Kidney epithelial cell (primary cell): ENCODE measurements at places on chromosomes 1 and 21. TPM values are rescaled to one million over a fixed set of nuclear protein-coding genes. Genes with fewer than 3 reads are reported as not detected.
A peak's percentile ranks its signal among the peaks of the same experiment; 100 is the strongest.

DNA sequence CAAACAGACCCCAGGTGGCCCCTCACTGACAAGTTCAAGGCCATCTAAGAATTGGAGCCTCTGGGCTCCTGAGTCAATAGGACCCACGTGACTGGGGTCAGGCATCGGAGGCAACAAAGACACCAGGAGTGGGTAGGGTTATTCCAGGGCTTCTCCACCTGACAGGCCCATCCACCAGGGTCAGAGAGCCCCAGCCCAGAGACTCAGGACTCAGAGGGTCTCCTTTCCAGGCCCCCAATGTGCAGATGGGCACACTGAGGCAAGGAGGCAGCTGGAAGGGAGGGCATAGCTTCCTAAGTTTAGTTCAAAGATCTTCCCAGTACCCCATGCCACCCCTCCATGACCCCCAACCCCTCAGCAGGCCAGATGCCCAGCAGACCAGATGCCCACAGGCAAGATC is 388.6 kb downstream of the MATN1 start:
- DNase-seq, result no peak

GRCh38 chr1:92759361-92759760 is 25.5 kb downstream of the EVI5 start:
- no peak for DNase-seq

DNA sequence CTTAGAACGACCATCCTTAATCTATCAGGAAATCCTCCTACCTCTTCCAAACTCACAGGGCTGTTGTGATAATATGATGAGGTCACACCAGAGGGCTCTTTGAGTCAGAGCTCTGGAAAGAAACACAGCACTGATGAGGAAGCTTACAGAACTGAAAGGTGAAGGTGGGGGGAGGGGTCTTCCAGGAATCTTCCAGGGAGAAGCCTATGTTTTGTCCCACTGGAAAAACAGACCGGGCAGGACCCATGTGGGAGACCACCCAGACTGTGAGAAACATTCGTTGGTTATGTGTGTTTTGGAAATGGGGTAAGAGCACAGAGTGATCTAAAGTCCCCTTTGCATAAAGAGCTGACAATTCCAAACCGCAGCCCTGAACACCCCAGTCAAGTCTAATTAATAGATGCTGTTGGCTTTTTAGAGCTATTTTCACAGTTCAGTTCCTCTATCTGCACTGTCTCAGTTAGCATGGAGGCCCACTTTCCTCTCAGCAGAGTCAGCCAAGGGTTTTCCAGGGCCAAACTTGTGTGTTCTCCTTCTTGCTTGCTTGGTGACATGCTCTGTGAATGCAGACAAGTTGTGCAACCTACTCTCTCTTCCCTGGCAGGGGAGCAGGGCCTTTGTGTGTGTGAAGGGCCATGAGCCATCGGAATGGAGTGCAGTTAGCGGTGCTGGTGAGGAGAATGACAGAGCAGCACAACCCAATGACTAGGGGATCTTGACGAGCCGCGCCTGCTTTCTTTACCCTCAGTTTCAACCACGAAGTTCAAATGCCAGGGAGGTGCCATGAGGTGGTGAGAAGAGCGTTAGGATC is 12.3 kb downstream of the PHLDA3 start:
- peak; percentile 91 for DNase-seq

DNA sequence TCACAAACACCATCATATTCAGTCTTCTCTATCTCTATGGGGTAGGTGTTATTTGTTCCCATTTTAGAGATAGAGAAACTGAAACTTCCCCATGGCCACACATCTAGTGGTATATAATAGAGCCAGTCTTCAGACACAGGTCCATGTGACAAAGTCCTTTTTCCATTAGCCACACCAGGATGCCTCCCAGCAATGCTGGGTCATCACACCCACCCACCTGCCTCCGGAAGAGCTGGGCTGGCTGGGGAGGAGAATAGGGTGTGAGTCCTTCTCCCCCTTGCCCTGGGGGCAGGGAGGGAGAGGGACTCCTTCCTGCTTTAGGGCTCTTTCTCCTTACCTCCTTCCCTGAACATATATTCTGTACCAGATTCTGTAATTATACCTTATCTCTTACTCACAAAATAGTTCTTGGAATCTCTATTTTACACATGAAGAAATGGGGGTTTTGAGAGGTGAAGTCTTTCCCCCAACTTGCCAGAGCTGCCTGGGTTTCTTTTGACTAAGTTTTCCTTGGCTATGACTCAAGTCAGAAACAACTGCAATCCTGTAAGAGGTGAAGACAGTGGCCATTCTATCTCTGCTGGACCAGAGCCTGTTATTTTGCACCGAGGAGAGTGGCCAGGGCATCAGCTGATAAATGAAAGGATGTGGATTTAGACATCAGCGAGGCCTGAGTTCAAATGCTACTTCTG is 30.0 kb downstream of the SOX13 start:
- no peak for DNase-seq

DNA sequence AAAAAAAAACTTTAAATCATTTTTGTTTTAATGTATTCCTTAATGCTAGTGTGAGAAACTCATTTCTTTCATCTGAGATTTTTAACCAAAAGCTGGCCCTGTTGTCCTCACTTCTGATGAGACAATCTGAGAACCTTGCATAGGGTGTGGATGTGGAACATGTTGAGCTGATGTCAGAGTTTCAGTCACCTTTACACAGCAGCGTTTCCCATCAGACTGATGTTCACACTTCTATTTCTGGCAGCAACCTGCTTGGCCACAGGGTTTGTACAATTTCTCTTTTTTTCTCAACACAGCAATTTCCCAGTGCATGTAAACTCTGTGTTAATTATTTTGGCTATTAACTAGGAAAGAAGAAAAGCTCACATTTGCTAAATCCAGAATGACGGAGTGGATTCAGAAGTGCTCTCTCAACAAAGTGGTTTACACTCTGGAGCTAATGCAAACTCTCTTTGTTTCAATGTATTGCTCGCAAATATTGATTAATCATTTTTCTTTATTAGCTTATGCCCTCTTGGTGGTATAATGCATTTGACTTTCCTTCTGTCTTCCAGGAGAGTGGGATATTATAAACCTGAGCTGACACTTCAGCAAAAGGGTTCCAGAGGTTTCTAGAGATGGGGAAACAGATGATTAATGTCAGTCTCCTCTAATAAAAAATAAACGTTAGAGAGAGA is 70.5 kb upstream of the HSPA13 start:
- DNase-seq, result no peak

DNA sequence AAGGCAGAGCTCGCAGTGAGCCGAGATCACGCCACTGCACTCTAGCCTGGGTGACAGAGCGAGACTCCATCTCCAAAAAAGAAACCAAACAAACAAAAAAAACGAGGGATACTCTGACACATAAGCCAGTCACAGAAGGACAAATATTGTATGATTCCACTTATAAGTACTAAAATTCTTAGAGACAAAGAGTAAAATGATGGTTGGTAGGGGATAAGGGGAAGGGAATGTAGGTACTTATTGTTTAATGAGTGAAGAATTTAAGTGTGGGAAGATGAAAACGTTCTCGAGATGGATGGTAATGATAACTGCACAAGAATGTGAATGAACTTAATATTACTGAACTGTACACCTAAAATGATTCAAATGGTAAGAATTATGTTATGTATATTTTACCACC is 66.7 kb upstream of the GUCA2A start:
- DNase-seq, result no peak

DNA sequence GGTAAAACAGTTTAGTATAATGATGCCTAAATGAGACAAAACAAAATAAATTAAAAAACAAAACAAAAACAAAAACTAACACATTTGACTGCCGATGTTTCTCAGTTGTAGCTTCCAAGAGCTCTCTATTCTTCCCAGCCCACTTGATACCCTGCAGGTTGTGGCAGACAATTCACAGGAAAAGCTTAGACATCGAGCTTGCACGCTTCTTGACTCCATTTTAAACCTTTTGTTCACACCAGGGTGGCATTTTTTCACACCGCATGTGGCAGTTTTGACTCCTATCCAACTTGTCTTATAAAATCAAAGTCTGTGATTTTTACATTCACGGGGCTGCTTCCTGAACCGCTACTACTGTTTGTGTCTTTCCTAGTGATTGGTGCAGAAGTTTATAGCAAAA is 575.9 kb downstream of the USP25 start:
- no peak for DNase-seq

DNA sequence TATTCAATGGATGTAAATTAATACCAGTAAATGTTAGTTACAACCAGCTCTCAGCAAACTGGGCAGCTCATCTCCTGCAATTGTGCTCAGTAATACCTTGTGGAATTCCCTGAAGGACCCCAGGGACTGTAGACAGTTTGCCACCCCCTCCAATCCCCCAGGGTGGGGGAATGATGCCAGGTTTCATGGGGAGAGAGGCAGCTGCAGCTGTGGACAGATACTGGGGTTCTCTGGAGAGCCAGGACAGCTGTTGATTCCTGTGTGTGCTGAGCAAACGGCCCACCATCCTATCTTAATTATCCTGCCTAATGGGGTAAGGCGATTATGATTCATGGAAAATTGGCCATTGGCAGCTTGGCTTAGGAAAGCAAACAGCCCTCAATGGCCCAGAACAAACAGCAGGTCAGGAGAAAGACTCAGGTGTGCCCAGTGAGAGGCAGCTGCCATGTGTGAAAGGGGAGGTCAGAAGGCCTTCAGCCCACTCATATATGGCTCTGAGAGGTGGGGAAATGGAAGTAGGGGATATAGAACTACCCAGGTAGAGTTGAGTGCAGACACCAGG is 148.9 kb upstream of the CTTNBP2NL start:
- DNase-seq, result no peak

- no peak for DNase-seq
Observed at GRCh38 chr1:10195570-10195969, 14.8 kb upstream of the KIF1B start.

- DNase-seq, result no peak
Observed at GRCh38 chr1:112529301-112529700, 20.5 kb downstream of the WNT2B start.

- DNase-seq, result no peak
Observed at GRCh38 chr1:69697340-69697739, 129.6 kb downstream of the LRRC7 start.

The ARID4B gene
- total RNA-seq, result 20.0 and 20.3 TPM in 2 replicates

The TIPRL gene
- 27.9 and 49.0 TPM in 2 replicates for total RNA-seq

DNA sequence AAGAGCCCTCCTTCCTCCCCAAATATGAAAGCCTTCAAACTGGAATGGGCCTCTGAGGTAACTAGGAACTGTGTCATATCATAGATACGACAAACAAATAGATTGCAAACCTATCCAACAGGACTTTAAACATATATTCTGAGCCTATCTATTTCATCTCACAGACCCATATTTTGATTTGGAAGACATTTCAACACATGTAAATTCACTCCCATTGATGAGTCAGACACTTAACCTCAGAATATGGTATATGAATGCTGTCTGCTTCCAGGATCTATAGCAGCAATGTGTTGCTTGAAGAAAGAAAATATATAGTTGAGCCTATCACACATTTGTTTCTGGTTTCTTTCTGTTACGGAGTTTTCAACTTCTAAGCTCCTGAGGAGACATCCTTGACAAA is 221.9 kb upstream of the SAMSN1 start:
- DNase-seq, result no peak

The MAP3K21 gene
- 6.4 and 7.6 TPM in 2 replicates for total RNA-seq

- DNase-seq, result no peak
Observed at GRCh38 chr1:67188137-67188536, 21.9 kb downstream of the IL23R start.

DNA sequence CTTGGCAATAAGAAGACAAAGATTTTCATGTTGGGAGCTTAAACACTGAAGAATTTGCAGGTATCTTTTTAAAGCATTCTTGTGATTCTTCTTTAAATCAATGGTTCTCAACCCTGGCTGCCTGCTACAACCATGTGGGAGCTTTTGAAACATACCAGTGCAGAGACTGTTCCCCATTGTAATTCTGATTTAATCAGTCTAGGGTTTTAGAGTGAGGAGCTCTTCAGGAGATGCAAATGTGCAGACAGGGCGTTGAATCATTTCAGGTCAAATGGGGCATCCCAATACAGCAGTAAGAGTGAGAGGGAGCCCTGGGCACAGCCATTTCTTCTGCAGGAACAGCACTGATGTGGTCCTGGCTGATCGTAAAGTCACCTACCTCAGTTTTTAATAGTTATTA is 24.3 kb downstream of the KCNJ6 start:
- DNase-seq, result no peak

- no peak for DNase-seq
Observed at GRCh38 chr1:39566441-39567137, 10.0 kb downstream of the PABPC4 start.

DNA sequence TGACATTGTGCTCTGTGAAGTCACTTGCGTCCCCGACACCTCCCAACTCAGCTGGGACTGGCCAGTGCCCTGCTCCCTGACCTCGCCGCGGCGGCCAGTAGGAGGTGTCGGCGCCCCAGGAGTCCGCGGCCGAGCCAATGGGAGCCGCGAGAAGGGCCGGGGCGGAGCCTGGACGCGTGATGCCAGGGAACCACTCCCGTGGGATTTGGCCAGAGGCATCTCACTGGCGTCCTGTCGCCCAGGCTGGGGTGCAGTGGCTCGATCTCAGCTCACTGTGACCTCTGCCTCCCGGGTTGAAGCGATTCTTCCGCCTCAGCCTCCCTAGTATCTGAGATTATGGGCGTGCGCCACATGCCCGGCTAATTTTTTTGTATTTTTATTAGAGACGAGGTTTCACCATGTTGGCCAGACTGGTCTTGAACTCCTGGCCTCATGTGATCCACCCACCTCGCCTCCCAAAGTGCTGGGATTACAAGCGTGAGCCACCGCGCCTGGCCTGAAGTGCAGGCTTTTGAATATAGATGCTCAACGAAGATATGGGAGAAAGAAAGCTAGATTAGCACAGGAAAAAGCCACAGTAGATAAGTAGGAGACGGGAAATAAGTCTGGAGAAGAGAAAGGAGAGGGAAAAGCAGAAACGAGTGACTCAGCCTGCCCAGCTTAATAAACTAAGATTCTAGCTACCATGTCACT is 38.0 kb downstream of the ZBTB8OS start:
- peak; percentile 37 for DNase-seq

- no peak for DNase-seq
Observed at GRCh38 chr21:46194374-46195334, 10.4 kb upstream of the SPATC1L start.

GRCh38 chr1:113192242-113192641 is 119.2 kb downstream of the LRIG2 start:
- no peak for DNase-seq

GRCh38 chr1:204623365-204623893 is 62.1 kb downstream of the LRRN2 start:
- peak; percentile 28 for DNase-seq
